Umbilical cord (tissue), 2 donors: ENCODE measurements at places on chromosomes 3 and 15. TPM values are rescaled to one million over a fixed set of nuclear protein-coding genes. Genes with fewer than 3 reads are reported as not detected.
A peak's percentile ranks its signal among the peaks of the same experiment; 100 is the strongest.

GRCh38 chr3:128498901-128499530 is 6.0 kb upstream of the GATA2 start:
- no peak for DNase-seq

IL17RC gene
- 39.2 TPM for total RNA-seq

- peak; percentile 3 for DNase-seq
Observed at GRCh38 chr3:908839-909238, 184.0 kb upstream of the CNTN6 start.

DNA sequence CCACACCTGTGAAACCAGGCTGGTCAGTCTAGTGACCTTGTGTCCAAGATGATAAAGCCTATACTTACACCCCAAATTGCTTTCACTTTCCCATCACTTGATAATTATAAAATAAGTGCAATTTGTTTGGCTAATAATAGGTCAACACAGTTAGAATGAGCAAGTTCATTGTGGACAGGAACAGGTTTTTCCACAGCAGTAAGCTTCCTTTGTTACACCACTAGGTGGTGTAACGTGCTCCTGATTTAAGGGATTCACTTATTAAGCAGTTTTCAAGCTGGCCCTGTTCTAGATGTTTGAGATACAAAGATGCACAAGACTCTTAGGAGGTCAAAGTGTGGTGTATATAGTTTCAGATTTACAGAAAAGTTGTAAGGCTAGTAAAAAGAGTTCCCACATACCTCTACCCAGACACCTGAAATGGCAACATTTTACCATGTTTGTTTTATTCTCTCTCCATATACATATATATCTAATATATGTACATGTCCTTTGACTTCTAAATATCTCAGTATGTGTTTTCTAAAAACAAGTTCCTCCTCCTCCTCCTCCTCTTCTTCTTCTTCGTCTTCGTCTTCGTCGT is 6.8 kb upstream of the MFSD1 start:
- DNase-seq = no peak

PLA2G4E gene
- 0.72 TPM for total RNA-seq

DNA sequence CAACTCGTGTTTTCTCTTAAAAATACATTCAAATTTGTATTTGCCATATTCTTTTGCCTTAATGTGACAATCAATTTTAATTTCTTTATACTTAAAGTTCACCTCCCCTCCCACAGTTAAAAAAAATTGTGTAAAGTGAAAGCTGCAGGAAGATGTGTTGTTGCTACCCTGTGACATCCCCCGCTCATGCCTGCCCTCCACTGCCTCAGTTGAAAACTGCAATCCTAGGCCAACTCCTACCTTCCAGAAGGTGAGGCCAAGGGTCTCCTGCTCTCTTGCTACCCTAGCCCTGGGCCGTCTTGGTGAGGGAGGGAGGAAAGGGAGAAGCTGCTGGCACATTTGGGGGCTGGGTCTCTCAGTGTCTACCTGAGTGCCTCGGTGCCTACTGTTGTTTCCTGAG is 57.0 kb upstream of the CMTM7 start:
- no peak for DNase-seq

DNA sequence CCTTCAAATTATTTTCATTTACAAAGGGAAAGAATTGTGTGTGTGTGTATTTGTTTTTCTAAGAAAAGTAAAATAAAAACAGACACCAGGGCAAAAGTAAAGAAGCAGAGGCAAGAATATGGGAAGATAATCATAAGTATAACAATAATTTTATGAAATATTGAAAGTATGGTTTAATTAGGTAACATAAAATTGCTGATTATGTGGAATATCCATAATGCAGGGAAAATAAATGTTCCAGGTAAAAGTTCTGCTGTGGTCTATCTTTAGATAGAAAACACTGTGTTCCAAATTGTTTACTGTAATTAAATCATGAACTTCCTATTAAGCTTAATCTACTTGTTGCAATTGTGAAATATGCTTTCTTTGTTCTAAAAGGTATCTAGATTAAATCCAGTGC is 25.7 kb upstream of the KCNMB2 start:
- DNase-seq = no peak

- DNase-seq = peak; percentile 63
Observed at GRCh38 chr3:127799476-127800222, 22.7 kb downstream of the MGLL start.

DNA sequence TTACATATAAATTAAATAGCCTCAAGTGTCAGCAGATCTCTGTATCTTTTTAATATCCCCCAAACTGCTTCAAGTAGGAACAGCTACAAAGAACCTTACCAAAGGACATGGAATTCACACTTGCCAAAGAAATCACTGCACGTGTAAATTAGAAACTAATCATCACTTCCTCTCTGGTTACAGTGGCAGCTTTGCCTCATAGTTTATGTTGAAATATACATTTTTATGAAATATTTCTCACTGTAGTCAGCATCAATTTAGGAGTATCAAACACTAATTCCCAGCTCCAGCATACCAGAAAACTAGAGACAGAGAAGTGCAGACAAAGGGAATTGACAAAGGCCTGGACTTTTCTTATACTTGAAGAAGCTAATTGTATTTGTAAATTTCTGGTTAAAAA is 260.9 kb downstream of the TIGIT start:
- no peak for DNase-seq

DNA sequence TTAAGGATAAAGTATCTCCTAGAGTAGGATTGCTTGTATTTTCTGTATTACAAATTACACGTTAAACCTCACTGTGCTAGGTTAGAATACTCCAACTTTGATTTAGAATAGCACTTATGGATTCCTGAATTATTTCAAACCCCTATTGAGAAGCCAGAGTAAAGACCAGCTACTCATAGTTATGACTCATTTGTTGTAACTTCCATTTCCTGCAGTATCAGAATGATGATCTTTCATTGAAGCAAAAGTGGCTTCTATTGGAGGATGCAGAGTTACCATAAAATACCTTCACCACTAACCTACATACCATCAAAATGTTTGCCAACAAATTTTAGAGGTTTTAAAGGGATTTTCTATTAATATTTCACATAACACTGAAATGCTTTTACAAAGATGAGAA is 1322.7 kb upstream of the ALCAM start:
- no peak for DNase-seq

DNA sequence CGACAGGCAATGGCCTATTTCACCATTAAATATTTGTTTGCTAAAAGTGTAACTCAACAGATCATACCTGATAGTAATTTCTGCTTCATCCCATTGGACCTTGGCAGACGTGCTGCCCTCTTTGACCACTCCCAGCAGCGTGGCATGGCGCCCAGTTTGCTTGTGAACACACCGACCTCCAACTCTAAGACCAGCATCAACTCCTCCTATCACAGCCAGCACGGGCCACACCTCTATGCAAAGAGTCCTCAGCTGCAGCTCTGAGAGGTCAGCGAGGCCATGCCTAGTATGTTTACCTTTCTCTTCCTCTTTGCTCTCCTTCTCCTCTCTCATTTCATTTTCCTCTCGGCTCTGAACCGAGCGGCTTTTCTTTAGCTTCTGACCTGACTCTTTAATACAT is 80.6 kb downstream of the FBXL22 start:
- DNase-seq = peak; percentile 3

ADAMTS9 gene
- total RNA-seq = 105 TPM

GRCh38 chr3:119810018-119810435 is 28.1 kb downstream of the NR1I2 start:
- peak; percentile 10 for DNase-seq

DNA sequence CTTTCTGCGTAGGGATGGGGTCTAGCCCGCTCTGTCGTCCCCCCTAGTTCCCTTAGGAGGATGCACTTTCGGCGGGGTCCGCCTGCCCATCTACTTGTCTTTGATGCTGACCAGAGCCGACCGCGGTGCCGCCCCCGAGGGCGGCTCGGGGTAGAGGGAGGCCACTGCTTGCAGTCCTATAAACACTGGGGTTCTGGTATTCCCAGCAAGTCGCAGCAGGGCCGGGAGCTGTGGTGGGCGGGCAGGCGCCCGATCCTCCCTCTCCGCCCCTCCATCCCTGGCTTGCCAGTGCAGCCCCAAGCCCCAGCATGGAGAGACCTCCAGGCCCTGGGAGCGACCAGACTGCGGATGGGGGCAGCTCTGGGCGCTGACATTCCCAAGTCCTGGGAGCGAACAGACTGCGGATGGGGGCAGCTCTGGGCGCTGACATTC is 830 bp downstream of the SEMA4B start:
- DNase-seq = peak; percentile 49

DNA sequence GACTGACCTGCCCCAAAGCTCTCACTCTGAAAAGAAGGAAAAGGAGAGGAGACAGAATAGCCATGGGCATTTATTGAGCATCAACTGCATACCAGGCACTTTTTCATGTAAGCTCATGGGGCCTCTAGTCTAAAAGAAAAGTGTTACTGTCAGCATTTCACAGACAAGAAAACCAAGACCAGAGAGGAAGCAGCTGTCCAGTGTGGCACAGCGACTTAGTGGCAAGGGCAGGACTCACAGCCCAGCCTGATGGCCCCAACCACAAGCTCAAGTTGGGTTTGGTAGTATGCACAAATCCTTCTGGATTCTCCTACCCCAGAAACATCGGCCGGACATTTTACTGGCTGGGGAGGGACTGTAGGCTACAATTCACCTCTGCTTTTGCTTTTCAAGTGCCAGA is 5.8 kb downstream of the EFCC1 start:
- no peak for DNase-seq

BCL2A1 gene
- 5.1 TPM for total RNA-seq

- DNase-seq = no peak
Observed at GRCh38 chr3:53744351-53744750, 101.9 kb downstream of the CHDH start.

GRCh38 chr15:59952960-59953359 is 51.2 kb upstream of the FOXB1 start:
- no peak for DNase-seq

DNA sequence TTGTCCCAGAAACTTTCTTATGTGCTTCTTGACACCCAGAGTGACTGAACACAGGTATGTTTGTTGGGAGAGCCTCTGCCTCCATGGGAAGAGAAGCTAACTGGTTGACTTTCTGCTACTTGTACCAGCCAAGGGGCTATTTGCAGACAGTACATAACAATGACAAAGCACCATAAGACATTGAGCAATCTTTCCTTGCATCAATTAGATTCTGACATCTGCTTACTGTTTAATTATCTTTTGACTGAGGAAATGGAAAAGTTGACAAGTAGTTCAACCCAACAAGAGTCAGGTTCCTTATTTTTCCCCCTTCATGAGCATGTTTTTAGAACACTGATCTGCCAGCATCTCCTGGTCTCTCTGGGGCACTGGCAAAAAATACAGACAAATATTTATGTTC is 157.7 kb downstream of the RPLP1 start:
- DNase-seq = no peak

DNA sequence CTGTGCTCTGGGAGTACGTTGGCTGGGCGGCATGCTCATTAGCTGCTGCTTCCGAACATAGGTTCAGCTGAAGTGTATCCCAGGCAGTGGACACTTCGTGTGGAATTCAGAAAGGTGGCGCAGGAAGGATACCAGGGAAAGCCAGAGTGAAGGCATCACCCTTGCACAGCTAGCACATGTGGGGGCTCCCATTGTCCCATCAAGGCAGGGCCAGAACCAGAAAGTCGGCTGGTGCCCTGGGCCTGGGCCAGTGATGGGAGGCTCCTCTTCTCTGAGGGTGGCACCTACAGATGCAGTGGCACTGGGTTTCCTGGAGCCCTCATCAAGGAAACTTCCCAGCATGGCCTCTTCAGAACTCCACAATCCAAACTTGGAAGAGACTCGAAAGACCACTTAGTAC is 56.6 kb downstream of the PGPEP1L start:
- DNase-seq = no peak

- no peak for DNase-seq
Observed at GRCh38 chr3:113499081-113499480, 15.9 kb downstream of the SPICE1 start.

WDR93 gene
- total RNA-seq = 1.7 TPM

SRP14 gene
- total RNA-seq = 153 TPM
